HTR-8/SVneo (cell line): ENCODE measurements at places on chromosomes 6 and 20.

GRCh38 chr6:169445661-169446581 is 192.3 kb upstream of the THBS2 start:
- no peak for DNase-seq

DNA sequence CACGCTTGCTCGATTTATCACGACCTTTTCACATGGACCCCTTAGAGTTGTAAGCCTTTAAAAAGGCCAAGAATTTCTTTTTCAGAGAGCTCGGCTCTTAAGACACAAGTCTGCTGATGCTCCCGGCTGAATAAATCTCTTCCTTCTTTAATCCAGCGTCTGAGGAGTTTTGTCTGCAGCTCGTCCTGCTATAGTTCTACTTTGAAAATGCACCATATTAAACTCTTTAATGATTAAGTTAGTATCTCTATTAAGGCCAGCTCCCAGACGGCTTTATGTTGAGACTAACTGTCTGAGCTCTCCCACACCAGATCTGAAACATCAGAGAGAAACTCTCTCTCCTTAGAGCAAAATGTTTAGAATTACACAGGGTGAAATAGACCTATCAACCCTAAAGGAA is 18.0 kb upstream of the GSTA3 start:
- no peak for DNase-seq

- DNase-seq = no peak
These were observed 34.0 kb downstream of the CNKSR3 start for GRCh38 chr6:154476494-154476893.

GRCh38 chr20:7889736-7890135 is 50.5 kb downstream of the HAO1 start:
- no peak for DNase-seq

DNA sequence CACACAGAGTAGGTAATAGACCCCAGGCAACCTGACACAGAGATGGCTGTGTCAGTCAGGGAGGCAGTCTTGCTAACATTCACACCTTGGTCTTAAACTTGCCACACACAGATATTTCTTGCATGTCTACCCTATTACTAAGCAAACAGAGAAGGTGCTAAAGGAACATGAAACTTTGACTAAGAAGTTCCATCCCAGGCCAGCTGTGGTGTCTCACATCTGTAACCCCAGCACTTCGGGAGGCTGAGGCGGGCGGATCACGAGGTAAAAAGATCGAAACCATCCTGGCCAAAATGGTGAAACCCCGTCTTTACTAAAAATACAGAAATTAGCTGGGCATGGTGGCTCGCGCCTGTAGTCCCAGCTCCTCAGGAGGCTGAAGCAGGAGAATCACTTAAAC is 222.4 kb upstream of the JARID2 start:
- no peak for DNase-seq

DNA sequence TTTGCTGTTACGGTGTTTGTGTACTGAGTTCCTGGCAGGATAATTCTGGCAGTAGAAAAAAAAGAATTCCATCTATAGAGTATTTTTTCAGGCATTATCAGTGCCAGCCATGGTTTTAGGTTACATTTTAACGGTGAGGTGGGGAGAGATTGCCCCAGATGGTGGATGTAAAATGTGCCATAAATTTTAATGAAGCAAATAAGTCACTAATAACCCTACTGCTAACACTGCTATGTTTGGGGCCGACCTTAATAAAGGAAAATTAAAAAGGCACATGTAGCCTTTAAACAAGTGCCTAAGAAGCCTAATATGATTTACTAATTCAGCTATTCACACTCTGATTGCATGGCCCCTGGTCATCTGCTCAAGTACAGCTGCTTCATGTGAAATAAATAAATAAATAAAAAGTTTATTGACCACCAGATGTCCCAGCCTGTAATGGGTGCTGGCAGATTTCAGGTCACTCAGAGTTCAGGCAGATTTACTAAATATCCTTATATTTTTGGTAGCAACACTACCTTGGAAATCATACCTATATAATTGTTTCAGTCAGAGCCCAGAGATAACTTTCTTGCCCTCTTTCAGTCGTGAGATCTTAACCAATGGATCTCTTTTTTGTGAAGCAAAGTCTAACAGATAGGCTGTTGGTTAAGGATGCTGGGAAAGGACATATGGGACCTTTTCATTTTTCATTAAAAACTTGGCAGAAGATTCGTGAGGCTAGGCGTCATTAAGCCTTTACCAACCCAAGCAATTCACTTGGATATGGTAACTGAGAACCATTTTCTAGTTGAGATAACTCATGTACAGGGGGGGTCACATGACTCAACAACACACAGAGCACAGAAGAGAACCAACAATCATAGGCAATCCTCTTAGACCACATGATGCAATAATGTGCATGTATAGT is 495.0 kb upstream of the NRSN1 start:
- no peak for DNase-seq

- peak; percentile 62 for DNase-seq
These were observed at the start of gene RIMS4 for GRCh38 chr20:44810391-44811149. Gene RIMS4, minus strand, starts transcription at chr20:44810546. Its CDS starts 275 bp downstream, at chr20:44810271.

DNA sequence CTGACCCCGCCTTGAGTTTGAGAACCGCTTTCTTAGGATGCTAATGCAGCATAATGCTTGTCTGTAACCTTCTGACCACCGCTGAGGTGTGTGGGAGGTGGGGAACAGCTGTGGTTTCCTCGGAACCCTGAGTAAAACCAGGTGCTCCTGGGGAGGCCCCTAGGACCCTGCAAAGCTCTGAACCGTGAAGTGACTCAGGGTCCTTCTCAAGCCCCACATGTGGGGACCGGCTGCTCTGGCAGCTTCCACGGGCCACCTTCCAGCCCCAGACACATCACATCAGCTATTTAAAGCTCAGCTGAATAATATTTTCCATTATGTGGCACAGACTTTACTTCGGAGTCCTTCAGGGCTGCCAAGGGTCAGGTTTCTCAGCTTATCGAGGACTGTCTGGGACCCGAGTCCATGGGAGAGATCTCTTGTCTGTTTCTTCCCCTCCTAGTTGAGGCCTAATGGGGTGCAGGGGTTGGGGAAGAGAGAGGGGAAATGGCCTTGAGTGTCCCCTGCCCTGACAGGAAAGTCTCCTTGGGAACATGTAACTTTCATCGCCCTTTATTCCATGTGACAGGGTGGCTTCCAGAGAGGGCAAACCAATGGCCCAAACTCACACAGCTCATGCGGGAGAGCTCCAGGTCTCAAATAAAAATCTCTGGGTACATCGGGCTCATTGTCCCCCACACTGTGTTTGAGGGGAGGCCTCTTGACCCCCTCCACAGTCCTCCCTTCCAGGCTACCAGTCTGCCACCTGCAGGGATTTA is 186.1 kb upstream of the SLC24A3 start:
- no peak for DNase-seq

DNA sequence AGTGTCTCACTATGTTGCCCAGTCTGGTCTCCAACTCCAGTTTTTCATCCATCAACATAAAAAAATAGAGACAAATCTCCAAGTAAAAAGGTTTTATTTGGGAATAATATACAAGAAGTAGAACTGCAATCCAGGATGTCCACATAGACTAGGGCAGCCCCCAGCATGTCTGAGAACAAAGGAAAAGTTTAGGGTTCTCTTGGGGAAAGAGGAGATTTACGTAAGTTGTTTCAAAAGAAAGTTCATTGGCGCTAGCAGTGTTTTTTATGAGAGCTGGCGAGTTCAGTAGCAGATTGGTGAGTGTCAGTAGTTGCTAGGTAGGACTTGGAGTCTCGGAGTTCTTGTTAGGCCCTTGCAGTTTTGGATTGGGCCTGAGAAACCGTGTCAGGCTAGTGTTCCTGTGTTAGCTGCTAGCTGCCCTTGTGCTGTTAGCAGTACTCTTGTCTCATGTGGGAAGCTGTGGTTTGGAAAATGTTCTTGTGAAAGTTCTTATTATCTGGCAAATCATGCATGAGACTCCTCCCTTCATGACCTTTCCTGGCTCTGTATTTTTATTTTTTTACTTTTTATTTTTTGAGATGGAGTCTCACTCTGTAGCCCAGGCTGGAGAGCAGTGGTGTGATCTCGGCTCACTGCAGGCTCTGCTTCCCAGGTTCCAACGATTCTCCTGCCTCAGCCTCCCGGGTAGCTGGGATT is 24.7 kb downstream of the TTLL9 start:
- DNase-seq = no peak
